Esophagus mucosa (tissue), 1 donor: ENCODE measurements at places on chromosomes 7 and 10. TPM values are rescaled to one million over a fixed set of nuclear protein-coding genes. Genes with fewer than 3 reads are reported as not detected.
A peak's percentile ranks its signal among the peaks of the same experiment; 100 is the strongest.

Gene ARHGEF5
- total RNA-seq: 47.0 TPM

Gene KCNIP2
- 0.84 TPM for total RNA-seq

Gene SFRP5
- not detected for total RNA-seq

Gene ZNF487
- total RNA-seq: 2.9 TPM

Gene PAX4
- total RNA-seq: not detected

Gene HOXA4
- total RNA-seq: 5.5 TPM

Gene DNAH11
- 1.1 TPM for total RNA-seq

Gene SPDYE9
- not detected for total RNA-seq

Gene LIPJ
- total RNA-seq: 0.12 TPM

Gene ANKRD2
- 0.56 TPM for total RNA-seq

Gene CARD11
- total RNA-seq: 0.80 TPM

GRCh38 chr7:2403718-2404648 lies 572 bp downstream of the CHST12 start:
- peak; percentile 40 for ATAC-seq

DNA sequence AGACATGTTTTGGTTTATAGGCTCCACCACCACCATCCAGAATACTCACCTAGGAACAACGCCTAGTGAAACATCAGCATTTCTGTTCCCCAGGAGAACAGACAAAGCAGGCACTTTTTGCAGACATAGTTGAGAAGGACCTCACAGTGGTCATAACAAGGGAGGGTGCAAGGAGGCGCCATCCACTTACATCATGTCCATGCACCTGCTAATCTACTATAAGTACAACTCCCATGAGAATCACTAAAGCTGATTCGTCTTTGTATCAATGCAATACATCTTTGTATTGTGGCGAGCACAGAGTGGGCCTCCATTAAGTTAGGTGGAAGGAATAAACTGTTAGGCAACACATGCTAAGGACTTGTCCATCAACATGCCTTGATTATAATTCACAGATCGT lies 207.1 kb downstream of the KCNMA1 start:
- ATAC-seq: no peak

DNA sequence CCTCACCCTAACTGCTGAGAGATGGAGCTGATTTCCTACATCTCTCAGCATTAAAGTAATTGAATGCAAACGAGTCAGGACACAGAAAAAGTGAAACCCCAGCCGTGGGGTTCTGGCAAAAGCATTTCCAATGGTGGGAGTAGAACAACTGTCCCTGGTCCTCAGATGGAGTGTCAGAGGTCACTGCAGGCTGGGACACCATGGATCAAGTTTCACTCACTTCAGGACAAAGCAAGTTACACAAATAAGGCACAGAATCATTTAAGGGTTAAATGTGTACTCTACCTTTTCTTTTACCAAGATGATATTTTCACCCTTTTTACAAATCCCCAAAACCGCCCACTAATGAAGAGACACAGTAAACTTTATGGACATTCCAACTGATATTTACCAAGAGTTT lies 607.8 kb downstream of the PARD3 start:
- no peak for ATAC-seq

- no peak for ATAC-seq
Measured at GRCh38 chr10:108982159-108982558, 941.2 kb downstream of the XPNPEP1 start.

DNA sequence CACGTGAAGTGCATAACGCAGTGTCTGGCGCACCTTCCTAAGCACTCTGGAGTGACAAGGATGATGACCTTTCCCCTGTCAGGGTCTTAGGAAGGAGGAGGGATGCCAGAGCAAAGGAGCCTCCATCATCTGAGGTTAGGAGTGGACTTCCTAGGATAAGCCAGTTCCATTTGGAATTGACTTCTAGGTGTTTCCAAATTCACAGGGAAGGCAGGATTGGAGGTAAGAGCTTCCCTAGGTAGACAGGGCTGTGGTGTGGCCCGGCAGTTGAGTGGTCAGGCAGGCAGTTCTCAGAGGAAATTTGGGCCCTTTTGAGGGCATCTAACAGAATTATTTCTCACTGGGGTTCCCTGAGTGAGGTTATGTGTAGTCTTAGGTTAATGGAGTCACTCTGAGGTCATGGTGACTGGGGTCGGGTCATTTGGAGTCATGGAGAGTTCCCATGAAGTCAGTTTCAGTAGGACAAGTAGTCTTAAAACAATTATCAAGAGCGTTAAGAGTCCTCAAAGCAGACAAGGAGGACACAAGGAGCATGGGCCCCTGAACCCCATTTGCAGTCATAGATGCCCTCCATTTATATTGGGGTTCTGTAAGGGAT lies 8.2 kb downstream of the PPIF start:
- ATAC-seq: no peak

- ATAC-seq: peak; percentile 56
Measured at GRCh38 chr10:75295868-75296441, 60.2 kb upstream of the COMTD1 start.

DNA sequence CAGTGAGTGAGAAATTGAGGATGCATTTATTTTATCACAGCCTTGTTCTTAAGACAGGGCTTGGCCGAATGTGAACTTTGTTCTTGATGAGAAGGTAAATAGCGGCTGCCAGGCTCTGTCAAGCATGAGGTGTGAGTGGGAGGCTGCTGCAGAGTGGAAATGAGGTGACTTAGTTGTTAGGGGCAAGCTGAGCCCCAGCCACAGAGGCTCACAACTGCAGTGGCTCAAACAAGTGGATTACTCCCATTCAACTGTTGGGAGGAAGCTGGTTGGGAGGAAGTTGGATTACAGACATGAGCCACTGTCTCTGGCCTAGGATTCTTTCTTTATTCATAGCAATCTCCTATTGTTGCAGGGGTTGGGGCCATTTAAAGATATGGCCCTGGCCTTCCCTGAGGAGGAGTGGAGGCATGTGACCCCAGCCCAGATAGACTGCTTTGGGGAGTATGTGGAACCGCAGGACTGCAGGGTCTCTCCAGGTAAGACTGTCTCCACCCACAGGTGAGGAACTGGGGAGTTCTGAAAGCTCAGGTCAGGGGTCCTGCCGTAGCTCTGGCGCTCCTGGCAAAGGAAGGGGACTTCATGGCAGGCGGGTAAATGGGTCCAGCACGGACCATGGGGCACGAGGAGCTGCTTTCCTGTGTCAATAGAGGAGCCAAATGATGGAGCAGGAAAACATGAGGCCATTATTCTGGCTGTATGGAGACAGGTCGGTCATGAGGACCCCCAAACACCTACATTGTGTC lies 7.1 kb downstream of the ZSCAN25 start:
- no peak for ATAC-seq

DNA sequence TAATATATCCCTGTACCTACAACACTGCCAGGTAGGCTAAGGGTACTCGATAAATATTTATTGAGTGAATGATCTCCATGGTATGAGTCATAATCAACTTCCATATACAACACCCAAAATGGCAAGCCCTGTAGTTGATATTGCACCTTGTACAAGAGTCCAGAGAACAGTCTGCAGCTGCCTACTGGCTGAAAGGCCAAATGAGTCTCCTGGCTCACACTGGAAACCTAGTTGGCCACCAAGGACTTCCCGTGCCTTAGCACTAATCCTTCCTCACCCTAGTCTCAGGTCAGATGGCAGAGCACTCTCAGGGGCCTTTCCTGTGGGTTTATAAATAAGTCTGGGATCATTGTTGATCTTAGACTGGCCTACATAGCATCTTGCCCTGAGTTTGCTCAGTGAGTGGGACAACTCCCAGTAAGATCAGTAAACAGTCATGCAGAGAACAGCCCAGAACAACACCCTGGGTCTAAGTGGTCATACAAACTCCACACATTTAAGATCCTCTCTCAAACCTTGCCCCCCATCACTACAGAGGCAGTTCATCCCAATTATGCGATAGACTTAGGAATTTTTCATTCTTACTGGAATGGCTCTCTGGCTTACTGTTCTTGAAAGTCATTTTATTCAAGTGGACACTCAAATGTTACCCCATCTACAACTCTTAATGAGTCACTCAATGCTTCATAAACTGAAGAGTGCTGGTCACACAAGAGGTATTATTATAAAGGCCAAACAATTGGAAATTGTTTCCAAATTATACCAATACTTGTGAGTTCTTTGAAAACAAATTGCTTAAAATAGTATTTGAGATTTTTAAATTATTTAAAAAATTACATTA lies 14.7 kb upstream of the SLC16A9 start:
- no peak for ATAC-seq

DNA sequence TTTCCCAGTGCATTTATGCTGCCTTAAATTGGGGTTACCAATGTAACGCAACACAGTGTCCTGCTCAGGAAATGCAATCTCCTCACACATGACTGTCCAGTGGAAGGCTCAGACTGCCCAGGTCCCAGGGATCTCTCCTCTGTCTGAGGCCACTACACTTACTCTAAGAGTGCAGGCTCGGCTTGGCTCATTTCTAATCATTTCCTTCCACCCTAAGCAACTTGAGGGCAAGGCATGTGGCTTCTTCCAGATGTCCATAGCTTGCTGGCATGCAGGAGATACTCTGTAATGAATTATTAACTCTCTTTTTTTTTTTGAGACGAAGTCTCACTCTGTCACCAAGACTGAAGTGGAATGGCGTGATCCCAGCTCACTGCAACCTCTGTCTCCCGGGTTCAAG lies 23.7 kb downstream of the PLAC9 start:
- no peak for ATAC-seq

- no peak for ATAC-seq
Measured at GRCh38 chr10:30080161-30080560, 20.8 kb upstream of the JCAD start.

- peak; percentile 84 for ATAC-seq
Measured at GRCh38 chr10:125886914-125887512, 5.9 kb upstream of the DHX32 start.

DNA sequence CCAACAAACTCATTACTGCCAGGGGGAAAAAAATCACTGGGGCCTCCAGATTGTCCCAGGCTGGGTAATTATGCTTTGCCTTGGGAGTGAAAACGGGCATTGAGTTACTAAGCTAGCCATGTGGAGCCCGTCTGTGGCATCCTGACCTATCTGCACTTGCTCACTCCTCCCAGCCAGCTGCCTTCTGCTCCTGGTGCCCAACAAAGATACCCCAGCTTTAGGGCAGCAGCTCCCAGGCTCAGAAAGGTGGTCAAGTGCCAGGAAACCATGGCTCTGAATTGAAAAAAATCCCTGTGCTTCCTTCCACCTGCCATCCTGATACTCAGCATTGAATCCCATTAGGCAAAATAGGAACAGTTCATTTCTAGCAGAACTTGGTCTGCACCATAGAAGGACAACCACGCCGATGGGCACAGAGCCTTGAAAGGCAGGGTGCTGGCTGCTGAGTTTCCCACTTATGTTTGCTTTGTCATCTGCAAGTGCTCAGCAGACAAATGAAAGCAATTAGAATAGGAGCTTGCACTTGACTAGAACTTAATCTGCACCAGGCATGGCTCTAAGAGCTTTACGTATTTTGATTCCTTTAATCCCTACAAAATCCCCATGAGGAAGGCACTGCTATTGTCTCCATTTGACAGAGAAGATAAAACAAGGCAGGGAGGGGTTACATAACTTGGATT lies 42.8 kb downstream of the HSPA12A start:
- ATAC-seq: no peak

- ATAC-seq: no peak
Measured at GRCh38 chr7:1752111-1752510, 82.0 kb downstream of the ELFN1 start.

DNA sequence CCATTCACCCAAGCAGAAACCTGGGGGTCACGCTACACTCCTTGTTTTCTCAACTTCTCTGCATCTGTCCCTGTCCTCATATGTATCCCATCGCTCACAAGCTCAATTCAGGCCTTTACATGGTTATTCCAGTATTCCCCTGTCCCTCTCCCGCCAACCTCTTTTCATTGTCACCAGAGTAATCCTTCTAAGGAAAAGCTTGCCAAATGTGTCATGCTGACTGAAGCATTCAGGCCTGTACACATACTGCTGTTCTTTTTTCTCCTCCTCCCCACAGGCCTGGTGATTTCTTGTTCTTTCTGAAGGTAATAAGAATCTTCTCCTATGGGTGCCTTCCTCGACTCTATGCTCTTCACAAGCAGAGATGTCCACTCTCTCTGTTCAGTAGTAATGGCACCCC lies 282.2 kb downstream of the PHTF2 start:
- ATAC-seq: peak; percentile 59

GRCh38 chr10:4470231-4470835 lies 355.7 kb upstream of the AKR1E2 start:
- no peak for ATAC-seq

GRCh38 chr7:84735011-84735410 lies 451.8 kb downstream of the SEMA3D start:
- no peak for ATAC-seq

GRCh38 chr7:6545398-6546126 lies 5.7 kb downstream of the GRID2IP start:
- ATAC-seq: no peak

DNA sequence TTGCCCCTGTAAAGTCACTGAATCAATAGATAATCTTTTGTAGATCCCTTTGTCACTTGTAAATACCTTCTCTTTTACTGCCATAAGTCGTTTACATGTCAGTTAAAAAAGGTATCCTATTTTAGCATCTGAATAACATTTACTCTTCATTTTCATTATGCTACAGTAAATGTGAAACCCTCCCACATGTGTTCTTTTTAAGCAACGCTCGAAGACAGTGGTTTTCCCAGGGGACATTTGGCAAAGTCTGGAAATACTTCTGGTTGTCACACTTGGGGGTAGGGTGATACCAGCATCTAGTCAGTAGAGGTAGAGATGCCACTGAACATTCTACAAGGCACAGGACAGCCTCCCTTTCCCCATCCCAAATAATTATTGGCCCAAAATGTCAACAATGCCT lies 23.7 kb downstream of the ATAD1 start:
- no peak for ATAC-seq

- no peak for ATAC-seq
Measured at GRCh38 chr10:76010703-76011102, 579.3 kb downstream of the LRMDA start.

DNA sequence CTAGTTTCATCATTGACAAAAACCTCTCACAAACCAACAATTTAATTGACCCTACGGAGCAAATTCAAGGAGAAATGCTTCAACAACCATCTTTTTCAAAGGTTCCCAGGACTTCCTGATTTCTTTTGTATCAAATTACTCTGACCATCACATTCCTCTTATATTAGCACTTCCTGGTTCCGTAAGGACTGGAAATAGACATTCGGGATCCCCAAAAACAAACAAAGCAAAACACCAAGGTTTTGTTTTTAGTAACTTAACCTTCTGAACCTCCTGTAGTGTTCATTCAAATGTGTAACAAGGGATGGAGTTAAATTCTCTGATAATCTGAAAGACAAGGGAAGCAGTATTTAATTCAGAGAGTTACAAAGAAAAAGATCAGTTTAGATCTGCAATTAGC lies 387.6 kb upstream of the NRP1 start:
- no peak for ATAC-seq

- ATAC-seq: no peak
Measured at GRCh38 chr7:47380325-47381133, 201.4 kb downstream of the TNS3 start.
